ENCODE measurements at places on chromosomes 7 and 10.

DNA sequence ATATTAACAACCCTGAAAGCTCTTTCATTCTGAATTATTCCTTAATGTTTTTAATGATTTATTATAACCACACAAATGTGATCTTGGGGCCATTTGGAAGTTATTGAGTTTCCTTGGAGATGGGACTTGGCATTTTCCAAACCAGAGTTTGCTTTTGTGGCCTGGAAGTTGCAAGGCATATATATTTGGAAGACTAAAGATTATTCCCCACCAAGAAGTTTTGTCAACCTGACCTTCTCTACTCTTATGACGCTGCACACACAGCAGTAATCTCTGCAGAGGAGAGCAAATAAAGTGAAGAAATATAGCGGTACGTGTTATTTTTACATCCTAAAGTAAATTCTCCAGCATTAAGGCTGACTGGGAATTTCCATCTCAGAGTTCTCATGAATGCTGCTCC, 397.0 kb downstream of the LRMDA start:
- DNase-seq, result no peak

- no peak for DNase-seq
Measured at GRCh38 chr10:79367426-79368189, 20.3 kb downstream of the PPIF start.

GRCh38 chr10:114380060-114380459, 24.2 kb downstream of the AFAP1L2 start:
- no peak for DNase-seq

GRCh38 chr10:96333101-96333500, 25.7 kb downstream of the OPALIN start:
- no peak for DNase-seq

- no peak for DNase-seq
Measured at GRCh38 chr10:24306507-24306875, 97.6 kb downstream of the KIAA1217 start.

DNA sequence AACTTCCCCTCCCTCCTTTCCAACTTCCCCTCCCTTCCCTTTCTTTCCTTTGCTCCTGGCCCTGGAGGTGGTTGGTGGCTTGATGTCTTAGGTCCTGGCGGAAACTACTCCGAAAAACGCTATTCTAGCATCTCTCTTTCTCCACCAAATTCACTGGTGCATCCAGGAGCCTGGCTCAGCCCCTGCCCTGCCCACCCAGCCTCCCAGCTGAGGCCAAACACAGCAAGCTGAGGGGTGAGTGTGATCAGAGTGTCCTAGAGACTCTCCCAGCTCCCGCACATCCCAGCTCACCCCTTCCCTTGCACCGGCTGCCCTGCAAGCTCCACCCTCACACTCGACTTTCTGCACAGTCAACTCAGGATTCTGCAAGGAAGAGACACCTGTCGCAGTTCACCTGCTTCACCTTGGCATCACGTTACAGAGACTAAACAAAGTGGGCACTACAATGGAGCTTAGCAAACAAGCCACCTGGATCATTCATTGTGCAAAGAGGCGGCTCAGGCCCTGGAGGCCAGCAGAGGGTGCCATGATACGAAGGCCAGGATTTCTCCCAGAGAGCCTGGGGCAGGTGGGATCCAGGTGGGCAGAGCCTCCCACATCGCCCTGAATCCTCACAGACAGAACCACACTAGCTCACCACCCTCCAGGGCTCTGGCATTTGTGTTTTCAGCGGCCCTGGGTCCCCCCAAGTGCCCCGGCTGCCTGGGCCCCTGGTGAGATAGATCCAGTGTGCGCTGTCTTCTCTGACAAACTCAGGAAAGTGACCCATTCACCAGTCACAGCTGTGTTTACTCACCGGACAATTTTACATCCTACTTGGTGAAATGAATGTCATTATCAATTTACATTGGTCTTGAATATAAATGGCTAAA, 169.6 kb downstream of the TCERG1L start:
- DNase-seq, result no peak

- DNase-seq, result no peak
Measured at GRCh38 chr7:159119026-159119741, 25.5 kb downstream of the VIPR2 start.

- no peak for DNase-seq
Measured at GRCh38 chr7:83077328-83077727, 85.4 kb downstream of the PCLO start.

DNA sequence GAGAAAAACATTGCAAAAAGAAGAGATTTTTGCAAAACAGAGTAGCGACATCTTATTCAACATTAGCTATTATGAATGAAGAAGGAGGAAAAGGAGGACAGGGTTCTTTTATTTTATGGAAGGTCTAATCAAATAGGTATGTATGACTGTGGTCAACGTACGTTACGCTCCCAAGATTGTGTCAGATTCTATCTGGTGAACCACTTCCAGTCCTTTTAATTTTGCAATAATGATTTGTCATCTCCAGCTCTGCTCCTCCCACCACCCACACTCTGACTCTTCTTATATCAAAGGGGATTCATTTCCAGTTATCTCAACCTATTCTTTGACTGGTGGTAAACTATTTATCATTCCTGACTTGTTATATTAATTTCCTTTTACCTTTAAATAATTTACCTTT, 259.9 kb downstream of the CACNA2D1 start:
- no peak for DNase-seq

- no peak for DNase-seq
Measured at GRCh38 chr10:79393221-79393923, 46.1 kb downstream of the PPIF start.

DNA sequence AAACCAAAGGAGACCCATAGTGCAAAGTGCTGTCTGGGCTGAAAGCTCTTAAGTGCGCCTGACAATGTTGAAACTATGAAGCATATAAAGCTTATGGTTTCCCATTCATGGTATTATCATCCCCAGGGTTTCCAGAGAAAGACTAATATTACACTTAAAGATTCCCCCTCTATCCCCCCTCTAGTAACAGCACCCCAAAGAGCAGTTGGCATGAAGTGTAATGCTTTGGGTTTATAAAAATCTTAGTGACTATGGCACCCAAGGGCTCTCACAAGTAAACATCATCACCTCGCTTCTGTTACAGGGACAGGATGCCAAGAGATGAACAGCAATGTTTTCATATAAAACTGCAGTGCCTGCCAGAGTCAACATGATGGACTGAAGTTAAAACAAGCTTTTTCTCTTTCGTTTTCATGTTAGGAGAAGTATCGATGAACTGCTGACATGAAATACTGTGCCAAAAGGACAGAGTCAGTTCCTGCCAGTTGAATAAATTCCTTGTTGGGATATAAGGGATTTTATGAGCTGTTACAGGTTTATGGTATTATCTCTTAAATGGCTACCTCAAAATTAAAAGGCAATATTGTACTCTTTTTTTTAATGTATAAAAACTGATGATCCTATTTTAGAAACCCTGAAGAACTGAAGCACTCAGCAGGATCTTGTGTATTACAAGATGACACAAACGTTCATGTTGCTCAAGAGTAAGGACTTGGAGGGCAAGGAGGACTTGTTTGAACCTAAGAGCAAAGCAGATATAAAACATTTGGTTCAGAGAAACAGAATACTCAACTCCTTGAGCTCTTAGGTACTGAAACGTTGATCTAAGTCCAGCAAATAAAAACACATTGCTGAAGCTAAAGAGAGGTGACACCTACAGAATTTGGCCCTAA, 203.7 kb upstream of the IMMP2L start:
- no peak for DNase-seq

- DNase-seq, result no peak
Measured at GRCh38 chr7:15305002-15305600, 256.7 kb downstream of the AGMO start.

DNA sequence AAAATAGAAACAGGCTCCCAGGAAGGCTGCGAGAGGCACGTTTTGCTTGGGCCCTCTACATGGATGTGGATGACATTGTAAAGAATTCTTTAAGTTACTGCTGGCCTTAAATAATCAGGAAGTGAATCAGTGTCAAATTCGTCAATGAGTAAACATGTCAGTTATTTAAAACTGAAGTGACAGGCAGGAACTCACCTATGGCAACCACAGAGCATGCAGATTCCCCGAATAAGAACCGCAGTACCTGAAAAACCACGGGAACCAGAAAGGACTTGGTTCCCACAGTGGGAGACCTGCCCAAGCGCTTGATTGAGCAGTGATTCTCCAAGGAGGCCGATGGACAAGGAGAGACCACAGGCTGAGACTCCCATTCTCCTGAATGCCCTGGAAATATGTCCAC, 351.2 kb upstream of the AKR1E2 start:
- DNase-seq, result no peak

- no peak for DNase-seq
Measured at GRCh38 chr10:97664282-97664850, 22.7 kb downstream of the AVPI1 start.

DNA sequence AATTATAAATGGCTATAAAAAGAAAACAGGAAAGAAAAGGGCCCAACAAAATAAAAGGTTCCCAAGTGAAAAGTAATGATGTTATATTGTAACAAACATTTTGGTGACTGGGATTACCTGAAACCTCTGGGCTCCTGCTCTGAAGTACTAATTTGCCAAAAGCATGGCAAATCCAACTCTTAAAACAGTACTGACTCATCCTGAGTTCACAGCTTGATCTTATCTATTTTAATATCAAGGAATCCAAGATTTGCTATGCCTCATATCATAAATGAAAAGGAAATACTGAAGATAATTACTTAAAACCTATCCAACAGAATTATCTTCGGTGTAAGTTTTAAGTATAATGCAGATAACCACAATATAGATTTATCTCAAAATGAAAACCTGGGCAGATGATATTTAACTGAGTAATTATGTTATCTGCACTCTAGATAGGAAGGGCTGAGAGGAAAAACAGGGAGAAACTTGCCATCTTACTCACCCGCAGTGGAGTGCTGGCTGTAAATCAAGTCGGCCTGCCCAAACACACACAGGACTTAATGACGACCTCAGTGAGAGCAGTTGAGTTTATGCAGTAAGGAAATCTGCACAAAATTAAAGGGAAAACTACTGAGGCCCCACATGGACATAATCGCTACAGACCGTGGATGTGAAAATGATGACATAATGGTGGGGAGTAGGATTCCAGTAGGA, 48.4 kb downstream of the MPP7 start:
- no peak for DNase-seq

DNA sequence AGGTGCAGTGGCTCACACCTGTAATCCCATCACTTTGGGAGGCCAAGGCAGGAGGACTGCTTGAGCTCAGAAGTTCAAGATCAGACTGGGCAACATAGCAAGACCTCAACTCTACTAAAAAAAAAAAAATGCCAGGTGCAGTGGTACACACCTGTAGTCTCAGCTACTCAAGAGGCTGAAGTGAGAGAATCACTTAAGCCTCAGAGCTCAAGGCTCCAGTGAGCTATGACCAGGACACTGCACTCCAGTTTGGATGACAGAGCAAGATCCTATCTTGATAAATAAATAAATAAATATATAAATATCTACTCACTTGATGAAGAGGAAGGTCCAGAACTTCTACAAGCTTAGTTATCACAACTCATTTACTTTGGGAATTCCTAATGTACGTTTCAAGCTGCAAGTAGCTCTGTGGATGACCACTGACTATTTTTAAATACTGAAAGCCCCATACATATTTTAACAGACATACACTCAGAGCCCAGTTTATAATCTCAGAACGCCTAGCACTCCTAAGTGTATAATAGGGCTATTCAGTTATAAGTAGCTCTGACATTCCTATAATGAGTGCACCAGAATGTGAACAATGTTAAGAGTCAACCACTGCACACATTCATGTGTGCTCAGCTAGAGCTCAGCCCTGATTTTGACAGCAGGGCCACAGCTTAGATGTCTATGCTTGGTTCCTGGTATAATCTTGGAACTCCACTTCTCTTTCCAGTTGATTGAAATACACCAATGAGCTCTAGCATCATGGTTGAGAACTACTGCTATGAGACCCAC, 119.1 kb downstream of the CUBN start:
- DNase-seq, result no peak

GRCh38 chr10:48450741-48451466, 144.4 kb downstream of the MAPK8 start:
- no peak for DNase-seq

DNA sequence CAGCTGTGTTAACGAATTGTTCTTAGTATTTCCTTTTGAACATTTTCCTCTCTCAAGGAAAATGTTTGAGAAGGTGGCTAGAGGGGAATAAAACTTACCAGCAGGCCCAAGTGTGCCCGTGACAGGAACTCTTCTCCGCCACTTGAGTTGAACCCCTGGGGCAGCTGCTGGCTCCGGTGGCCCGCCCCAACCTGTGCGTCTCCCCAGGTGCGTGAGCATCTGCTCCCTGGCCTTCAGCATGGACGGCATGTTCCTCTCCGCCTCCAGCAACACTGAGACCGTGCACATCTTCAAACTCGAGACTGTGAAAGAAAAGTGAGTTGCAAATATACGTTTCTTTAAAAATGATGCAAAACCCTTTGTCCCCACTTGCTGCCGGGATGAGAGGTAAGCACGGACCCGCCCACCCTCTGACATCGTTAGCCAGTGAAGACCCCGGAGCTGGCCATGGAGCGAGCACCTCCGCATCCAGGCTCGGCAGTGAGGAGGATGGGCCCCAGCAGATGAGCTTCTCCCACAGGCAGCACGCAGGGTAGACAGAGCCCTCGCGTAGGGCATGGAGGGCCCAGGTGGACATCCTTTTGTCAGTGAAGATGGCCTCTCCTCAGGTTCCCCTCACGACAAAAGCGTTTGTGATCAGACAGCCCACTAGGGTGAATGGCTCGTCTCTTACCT, 35.7 kb downstream of the WIPI2 start:
- DNase-seq, result no peak

DNA sequence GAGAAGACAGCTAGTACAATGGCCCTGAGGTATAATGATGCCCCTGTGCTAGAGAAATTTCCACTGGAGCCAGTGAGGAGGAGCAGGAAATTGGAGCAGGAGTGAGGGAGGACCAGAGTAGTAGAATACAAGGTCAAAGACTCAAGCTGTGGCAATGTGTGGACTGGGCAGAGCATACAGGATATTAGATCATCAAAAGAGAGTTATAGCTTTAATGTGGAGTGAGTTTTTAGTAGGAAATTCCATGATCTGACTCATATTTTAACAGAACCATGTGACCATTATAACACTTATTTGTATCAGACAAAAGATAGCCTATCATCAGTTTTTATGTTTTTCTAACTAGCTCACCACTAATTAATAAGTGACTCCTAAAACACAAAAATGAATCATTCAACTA, 154.1 kb downstream of the DGKB start:
- no peak for DNase-seq

GRCh38 chr10:69629897-69630650, at the start of gene FAM241B:
Gene FAM241B (plus strand): TSS chr10:69630247. CDS start chr10:69631744, 1,497 bp downstream.
- DNase-seq, result peak; percentile 48

- DNase-seq, result no peak
Measured at GRCh38 chr7:109092268-109092667, 522.6 kb downstream of the DNAJB9 start.

GRCh38 chr7:12107841-12108254, 103.2 kb upstream of the TMEM106B start:
- no peak for DNase-seq

DNA sequence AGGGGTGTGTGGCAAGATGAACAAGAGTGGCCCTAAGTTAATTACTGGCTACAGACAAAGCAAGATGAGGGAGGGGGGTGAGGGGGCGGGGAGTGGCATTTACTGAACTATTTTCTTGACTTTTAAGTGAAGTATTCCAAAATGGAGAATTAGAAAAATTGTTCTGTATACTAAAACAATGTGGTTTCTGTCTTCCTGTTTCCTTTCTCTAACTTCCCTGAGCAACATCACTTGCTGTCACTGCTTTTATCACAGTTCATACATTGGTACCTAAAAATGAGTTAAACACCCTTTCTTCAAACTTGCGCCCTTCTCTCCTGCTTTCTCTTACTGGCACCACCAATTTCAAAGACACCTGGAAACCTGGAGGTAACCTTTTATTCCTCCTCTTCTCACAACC, 21.6 kb downstream of the PDZD8 start:
- no peak for DNase-seq

- DNase-seq, result no peak
Measured at GRCh38 chr10:97157578-97158095, 28.1 kb downstream of the SLIT1 start.
